Cerebellum (tissue), 4 donors: ENCODE measurements at places on chromosomes 1 and 21. TPM values are rescaled to one million over a fixed set of nuclear protein-coding genes. Genes with fewer than 3 reads are reported as not detected.
A peak's percentile ranks its signal among the peaks of the same experiment; 100 is the strongest.

DNA sequence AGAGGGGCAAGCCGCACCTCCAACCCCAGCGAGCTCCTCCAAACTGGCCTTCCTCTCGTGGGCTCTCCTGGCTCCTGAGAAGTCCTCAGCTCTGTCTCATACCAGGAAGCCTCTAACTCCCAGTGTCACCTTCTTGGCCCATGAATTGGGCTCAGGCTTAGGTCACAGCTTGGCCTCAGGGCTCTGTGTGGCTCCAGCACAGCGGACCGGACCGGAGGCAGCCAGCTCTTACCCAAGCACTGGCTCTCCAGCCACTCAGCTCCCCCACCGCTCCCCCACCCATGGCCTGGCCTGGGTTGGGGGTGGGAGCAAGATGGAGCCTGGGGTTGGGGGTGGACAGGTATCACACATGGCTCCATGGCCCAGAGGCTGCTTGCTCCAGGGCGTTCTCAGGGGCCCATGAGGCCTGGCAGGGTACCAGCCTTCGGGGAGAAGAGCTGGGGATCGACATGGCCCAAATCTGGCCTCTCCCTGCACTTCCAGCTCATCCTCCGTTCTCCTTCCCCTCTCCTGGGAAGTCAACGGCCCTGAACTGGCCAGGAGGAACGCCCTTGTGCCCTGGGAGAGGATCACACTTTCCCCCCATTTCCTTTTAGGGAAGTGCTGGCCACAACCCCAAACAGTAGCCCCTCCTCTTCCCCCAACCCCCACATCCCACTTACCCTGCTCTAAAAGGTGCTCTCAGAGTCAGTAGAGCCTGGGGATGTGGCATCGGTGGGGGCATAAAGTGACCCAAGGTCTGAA, 97.5 kb downstream of the CASZ1 start:
- DNase-seq: no peak

The DNAH14 gene
- total RNA-seq: 72.0 TPM

- DNase-seq: peak; percentile 24
Observed at GRCh38 chr1:12548973-12549459, 69.0 kb downstream of the DHRS3 start.

- DNase-seq: no peak
Observed at GRCh38 chr1:155884982-155885381, 25.6 kb downstream of the SYT11 start.

GRCh38 chr1:31657972-31658510, 13.4 kb upstream of the PEF1 start:
- DNase-seq: no peak

The PSMA5 gene
- 30.3 TPM for total RNA-seq

The DCST1 gene
- total RNA-seq: not detected

The TBX15 gene
- total RNA-seq: 2.8 TPM

The GSTM2 gene
- 23.3 TPM for total RNA-seq

GRCh38 chr1:151369621-151370048, 2.9 kb downstream of the SELENBP1 start:
- no peak for DNase-seq

DNA sequence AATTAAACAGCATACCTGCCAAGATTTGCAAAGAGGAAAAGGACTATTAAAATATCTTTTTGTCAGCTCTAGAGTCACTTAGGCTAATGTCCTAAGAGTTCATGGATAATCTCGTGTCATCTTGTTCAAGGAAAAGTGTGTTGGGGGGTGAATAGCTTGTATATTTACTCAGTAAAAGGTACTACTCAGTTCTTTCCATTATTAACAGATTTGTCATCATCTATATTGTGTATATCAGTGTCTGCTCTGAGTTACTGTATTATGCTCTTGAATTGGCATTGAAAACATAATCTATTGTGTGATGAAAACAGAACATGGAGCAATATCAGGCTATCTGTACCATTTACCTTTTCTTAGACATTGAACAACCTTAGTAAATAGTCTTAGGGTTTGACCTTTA, 41.9 kb downstream of the SMG7 start:
- no peak for DNase-seq

The ENO1 gene
- total RNA-seq: 291 TPM

- DNase-seq: no peak
Observed at GRCh38 chr1:24558902-24559791, 3.3 kb downstream of the NCMAP start.

DNA sequence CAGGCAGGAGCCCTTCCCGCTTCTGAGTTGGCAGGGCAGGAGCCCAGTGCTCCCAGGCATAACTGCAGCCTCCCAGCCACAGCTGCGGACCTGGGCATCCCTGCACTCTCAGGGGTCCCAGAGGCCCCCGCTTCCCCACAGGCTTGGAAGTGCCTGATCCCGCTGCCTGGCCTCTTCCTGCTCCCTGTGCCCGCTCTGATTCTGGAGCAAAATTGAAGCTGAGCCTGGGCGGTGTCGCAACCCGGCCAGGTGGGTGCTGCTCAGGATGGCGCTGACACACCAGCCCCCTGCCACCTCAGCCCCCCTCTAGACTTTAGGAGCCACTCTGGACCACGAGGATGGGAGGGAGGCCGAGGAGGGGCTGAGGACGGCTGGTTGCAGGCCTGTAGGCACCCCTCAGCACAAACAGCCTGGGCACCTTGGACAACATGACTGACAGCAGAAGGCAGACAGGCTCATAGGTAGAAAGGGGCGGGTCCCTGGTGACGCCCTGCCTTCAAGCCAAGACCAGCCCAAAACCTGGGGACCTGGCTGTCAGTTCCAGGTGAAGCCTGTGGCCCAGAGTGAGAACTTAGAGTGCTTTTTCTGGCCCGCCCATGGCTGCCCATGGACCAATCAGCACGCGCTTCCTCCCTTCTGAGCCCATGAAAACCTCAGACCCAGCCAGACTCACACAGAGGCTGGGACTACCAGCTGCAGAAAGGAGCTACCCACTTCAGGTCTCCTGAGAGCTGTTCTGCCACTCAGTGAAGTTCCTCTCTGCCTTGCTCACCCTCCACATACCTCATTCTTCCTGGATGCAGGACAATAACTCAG, 7.2 kb downstream of the HLCS start:
- no peak for DNase-seq

DNA sequence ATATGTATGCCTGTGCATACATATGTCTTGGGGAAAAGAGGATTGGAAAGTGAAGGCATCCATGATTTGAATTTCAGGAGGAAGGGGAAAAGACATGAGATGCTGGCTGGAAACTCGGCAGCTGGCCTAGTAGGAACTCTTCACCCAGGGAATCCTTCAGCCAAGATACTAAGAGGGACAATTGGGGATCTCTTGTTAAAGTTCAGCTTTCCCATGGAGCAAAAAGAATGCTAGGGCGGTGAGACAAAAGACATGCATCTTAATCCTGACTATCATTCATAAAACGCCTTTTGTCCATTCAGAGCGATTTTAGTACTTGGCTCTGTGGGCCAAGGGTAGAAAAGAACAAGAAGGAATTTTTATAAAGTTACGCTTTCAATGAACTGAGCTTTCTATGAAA, 20.5 kb downstream of the PDPN start:
- no peak for DNase-seq

- no peak for DNase-seq
Observed at GRCh38 chr1:38277646-38278045, 231.1 kb upstream of the POU3F1 start.

The ADORA3 gene
- total RNA-seq: 1.1 TPM

The PLA2G2F gene
- not detected for total RNA-seq

DNA sequence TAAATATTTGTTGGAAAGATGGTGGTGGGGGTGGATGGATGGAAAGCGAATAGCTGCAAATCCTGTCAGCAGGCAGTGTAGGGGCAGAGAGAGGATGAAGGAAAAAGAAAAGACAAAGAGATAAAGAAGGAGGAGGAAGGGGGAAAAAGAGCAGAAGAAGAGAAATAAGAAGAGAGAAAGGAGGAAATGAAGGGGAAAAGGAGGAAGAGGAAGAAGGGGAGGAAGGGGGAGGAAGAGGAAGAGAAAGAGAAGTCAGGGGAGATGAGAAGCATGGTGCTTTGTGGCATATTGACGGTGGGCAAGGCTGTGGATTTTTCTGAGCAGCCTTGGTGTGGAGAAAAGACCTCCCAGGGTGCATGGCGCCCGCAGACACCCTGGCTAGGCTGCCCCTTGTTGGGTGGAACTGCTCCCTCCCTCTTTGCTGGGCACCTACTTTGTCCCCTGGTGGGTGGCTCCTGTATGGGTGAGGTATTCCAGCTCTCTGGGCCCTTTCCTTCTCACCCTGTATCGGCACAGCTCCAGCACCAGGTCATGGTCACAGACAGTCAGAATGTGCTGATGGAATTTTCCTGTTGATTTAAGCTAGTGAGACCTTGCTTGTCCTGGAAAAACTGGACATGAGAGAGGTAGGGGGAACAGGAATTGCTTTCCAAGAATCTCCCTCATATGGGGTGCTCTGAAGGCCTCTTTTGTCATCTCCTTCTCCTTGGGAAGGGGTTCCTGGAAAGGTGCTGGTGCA, 45.7 kb upstream of the TLR5 start:
- DNase-seq: no peak

DNA sequence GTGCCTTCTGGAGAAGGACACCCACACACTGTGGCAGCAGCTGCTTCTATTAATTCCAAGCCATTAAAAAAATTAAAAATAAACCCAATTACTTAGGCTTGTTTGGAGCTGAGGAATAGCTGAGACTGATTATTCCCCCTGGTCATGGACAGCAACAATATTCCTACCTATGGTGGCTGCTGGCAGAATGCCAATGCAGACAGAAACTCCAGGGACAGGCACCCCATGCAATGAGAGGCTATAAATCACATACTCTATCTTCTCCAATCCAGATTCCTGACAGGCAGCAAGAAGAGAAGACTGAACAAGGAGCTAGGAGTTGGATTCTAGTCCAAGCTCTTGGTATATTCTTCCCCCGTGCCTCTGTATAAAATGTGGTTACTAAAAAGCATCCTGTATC, 275.4 kb upstream of the BEND5 start:
- DNase-seq: peak; percentile 3

- DNase-seq: no peak
Observed at GRCh38 chr1:65531972-65532570, 111.6 kb downstream of the LEPR start.

GRCh38 chr21:45977396-45977795, 4.2 kb upstream of the COL6A1 start:
- no peak for DNase-seq

DNA sequence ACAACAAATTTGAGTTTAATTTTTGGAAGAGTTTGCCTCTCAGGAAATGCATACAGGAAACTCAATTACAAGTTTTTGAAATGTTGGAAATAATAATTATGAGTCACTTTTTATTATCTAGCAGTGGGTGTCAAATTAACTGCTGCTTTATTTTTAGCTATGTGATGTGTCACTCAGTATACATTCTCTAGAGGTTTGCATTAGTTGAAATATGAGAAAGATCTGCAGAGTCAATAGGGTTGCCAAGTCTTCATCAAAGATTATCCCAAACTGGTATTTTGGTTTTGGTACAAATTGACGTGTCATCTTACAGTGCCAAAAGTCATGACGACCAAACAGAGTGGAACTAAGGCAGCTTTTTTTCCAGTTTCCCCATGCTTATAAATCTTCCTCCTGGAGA, 54.3 kb upstream of the DIPK1A start:
- no peak for DNase-seq

GRCh38 chr1:213585959-213586586, 401.7 kb upstream of the PROX1 start:
- no peak for DNase-seq

GRCh38 chr1:39250460-39251240, 46.2 kb downstream of the MACF1 start:
- DNase-seq: no peak

GRCh38 chr1:12153181-12153785, 13.5 kb upstream of the TNFRSF1B start:
- no peak for DNase-seq

- DNase-seq: no peak
Observed at GRCh38 chr1:67834246-67834877, 1.1 kb upstream of the GNG12 start.

The RPS6KA1 gene
- total RNA-seq: 12.5 TPM

- DNase-seq: no peak
Observed at GRCh38 chr1:74681001-74681400, 7.4 kb upstream of the ERICH3 start.

DNA sequence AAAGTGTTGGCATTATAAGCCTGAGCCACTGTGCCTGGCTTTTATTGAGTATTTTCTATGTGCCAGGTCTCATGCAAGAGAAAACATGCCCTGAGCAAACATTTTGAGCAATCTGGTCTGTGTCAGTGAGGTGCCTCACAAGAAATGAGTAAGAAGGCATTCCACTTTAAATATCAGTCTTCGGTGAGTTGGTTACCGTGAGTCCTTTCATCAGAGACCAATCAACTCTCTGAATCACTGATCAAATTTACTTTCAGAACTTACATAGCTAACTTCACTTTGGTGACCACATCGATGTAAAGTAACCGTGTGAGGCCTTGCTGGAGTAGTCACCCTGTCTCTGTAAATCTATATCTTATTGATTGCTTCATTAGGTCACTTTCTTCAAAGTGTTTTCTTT, 14.3 kb upstream of the DDX59 start:
- no peak for DNase-seq

The ZFYVE9 gene
- total RNA-seq: 56.7 TPM

The FABP3 gene
- total RNA-seq: 17.9 TPM

DNA sequence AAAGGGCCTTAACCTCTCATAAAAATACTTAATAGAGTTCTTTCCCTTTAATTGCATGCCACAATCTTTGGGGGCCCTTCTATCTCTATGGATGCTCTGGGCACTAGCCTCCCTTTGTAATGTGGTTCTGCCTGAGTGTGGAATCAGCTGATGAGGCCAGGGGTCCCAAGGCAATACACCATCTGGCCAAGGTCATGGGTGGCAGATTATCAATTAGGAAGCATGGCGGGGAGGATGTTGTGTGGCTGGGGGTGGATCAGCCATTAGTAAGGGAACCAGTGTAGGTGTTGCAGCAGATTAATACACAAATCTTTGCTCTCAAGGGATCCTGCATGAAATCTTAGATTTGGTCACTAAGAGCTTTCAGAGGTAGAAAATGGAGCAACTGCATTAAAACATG, 35.3 kb downstream of the NHLH2 start:
- DNase-seq: no peak
